ENCODE measurements at places on chromosomes 3 and 15.

GRCh38 chr3:141441381-141442364, 45.2 kb upstream of the RASA2 start:
- peak; percentile 33 for DNase-seq

- no peak for DNase-seq
Measured at GRCh38 chr3:53287131-53287629, 31.4 kb upstream of the TKT start.

DNA sequence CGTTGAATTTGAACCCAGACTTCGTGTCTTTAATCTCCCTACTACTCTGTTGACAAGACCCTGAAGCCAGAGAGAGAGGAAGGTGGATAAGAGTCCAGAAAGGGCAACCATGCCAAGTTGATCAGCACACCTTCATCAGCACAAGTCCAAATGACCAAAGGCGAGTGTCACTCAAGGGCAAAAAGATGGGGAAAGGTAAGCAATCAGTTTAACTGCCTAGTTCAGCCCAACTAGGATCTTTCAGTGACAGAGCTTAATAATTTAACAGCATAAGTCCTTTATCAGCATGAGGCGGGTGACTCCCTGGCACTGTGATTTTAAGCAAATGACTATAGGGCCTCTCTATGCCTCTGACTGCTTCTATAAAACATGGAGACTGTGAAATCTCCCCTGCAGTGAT, 6.2 kb downstream of the SUCLG2 start:
- no peak for DNase-seq

DNA sequence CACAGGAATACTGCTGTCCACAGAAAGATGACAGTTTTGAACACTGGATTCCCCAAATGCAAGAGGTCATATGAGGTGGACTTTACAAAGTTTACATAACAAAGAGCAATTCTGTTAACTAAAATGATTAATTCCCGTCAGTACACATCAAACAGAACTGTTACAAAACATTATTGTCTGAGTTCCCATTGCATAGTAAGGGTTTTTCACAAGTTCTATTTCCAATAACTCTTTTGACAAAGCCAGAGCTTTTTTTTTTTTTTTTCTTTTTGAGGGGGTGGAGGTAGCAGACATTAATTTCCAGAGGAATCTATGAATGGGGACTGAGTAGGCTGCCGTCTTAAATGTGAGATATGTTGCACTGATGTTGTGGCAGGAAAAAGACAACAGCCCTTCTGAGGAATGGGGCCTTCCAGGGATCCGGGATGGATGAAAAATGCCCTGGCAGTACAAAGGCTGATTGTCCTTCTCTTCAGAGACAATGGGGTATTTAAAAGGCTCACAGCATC, 178.1 kb upstream of the KBTBD8 start:
- DNase-seq: no peak

DNA sequence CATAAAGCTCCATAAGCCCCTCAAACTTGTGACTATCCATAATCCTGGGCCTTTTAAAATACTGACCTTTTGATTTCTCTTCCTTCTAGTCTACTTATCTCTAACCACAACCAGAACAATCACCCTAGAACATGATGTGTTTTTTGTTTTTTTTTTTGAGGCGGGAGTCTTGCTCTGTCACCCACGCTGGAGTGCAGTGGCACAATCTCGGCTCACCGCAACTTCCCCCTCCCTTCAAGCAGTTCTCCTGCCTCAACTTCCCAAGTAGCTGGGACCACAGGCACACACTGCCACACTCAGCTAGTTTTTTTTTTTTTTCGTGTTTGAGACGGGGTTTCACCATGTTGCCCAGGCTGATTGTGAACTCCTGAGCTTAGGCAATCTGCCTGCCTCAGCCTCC, 25.1 kb downstream of the VPS39 start:
- DNase-seq: no peak

DNA sequence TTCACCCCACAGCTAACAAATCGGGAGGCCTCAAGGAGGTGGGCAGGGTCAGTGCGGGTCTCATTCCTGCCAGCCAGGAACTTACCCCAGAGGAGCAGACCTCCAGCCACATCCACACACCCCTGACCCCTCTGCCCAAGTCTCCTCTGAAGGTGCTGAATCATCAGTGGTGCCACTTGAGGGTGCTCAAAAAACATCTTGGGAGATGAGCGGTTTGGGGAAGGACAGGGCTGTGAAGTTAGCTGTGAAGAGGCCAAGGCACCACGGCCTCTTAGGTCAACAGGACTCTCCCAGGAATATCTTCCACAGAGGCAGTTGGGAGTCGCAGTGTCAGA, 1.2 kb downstream of the DAPK2 start:
- no peak for DNase-seq

DNA sequence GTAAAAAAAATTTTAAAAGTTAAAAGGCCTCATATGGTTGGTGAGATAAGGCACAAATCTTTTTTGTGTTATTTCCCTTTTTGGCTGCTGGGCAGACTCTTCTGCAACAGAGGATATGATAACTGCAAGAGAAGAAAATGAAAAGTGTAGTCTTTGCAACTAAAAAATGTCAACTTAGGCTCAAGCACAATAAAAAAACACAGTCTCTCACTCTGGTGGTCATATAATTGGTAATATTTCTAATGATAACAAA, 15.4 kb downstream of the COMMD2 start:
- no peak for DNase-seq

GRCh38 chr15:97652700-97653167, 307.8 kb upstream of the ARRDC4 start:
- DNase-seq: peak; percentile 4

DNA sequence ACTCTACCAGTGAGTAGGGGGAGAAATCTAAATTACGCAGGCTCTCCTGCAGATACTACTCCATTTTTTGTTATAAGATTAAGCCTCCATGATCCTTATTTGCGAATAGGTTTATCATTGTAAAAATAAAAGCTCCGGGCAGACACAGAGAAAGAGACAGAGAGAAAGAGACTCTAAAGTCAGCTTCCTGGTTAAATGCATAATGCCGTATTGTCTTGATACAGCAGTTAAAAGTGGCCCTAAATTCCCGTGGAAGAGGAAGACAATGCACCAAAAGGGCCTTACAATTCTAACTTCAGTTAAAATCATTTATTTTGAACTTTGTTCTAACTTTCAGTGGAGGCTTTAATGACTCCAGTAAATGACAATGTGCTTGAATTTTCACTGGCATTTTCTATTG, 98.3 kb downstream of the SLC9A9 start:
- no peak for DNase-seq

DNA sequence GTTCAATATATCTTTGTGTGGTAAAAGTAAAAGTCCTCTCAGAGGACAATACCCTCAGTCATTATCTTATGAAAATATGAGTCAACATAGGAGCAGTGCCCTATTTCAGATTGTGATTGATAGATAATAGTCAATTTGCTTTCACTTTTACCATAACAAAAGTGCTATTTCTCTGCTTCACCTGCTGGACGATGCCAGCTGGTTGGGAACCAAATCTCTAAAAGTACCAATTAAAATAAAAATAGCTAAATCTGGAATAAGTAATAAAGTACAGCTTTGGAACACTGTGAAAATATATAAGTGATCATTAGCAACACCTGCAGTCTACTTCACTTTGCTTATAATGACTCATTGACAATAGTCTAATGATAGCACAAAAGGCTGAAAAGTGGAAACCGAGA, 390.3 kb upstream of the AGTR1 start:
- no peak for DNase-seq

DNA sequence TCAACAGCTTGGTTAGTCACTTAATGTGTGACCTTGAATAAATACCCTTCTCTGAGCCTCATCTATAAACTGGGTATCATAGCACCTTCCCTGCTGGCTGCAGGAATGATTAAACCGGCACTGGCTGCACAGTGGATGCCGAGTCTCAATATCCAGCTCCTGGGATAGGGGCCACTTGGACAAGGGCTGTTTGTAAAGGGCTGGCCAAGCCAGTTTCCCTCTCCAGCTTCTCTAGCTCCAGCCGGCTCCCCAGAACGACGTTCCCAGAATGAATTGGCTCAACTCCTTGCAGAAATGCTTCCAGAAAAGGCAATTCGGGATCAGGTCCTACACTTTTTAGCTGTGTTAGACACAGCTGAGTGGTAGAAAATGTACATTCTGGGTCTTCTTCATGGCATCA, 58.8 kb downstream of the LSM3 start:
- DNase-seq: no peak

- no peak for DNase-seq
Measured at GRCh38 chr15:76941636-76942035, 10.1 kb downstream of the RCN2 start.

DNA sequence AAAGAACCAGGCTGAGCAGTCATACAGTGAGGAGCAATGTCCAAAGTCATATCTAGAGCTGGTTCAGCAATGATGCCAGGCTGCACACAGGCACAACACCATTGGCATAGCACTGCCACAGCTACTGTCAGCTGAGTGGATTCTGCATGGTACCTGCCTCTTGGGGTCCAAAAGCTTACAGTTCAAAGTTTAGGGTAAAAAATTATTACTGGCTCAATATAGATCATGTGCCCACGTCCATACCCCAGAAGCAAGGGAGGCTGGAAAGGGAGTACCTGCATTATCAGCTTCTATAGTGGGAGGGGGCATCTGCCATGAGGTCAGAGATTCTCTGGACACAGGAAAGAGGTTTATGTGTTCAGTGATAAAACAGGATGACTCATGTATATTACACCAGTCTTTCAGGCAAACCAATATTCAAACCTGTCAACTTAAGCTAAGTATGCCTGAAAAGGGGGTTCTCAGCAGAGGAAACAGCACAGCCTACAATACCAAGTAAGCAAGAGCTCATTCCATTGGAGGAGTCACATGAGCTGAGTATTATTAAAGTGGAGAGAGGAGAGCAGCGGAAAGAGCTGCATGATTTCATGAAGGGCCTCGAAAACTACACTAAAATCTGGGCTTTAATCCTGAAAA, 99.0 kb downstream of the ANO10 start:
- no peak for DNase-seq

Data from NCI-H1436 treated with DMSO at 0.1 percent for 48 hours (cell line).